H1 (cell line): ENCODE measurements at places on chromosomes 6 and 20.

DNA sequence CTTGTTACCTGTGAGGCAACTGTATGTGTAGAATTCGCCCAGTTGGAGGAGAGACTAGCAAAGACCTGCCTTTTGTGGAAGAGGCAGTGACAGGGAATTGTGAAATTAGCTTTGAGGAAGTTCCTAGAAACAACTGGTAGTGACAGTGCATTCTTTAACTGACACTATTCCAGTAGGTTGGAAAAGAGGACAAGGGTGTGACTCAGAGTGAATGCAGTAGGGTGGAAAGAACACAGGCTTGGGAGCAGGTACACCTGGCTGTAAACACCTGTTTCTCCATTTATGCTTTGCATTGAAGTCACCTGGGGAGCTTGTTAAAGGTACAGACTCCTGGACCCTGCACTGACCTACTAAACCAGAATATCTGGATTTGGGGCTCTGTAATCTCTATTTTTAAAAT lies 295.7 kb downstream of the PHACTR1 start:
- no peak overlapping the region for H3K27ac ChIP-seq
- H3K36me3 ChIP-seq = no peaks in the 10 kb centered on the region
- H3K27me3 ChIP-seq = peaks cover 31% of the 10 kb centered on the region
- no peak for DNase-seq
- peaks cover 12% of the 10 kb centered on the region for H3K4me1 ChIP-seq
- H3K4me3 ChIP-seq = no peak overlapping the region

- no peaks in the 10 kb centered on the region for H3K27me3 ChIP-seq
- H3K27ac ChIP-seq = no peak overlapping the region
- DNase-seq = peak; percentile 37
- H3K36me3 ChIP-seq = no peaks in the 10 kb centered on the region
- H3K4me1 ChIP-seq = peaks cover 8% of the 10 kb centered on the region
Measured at GRCh38 chr6:21731411-21732031, 138.0 kb downstream of the SOX4 start.

DNA sequence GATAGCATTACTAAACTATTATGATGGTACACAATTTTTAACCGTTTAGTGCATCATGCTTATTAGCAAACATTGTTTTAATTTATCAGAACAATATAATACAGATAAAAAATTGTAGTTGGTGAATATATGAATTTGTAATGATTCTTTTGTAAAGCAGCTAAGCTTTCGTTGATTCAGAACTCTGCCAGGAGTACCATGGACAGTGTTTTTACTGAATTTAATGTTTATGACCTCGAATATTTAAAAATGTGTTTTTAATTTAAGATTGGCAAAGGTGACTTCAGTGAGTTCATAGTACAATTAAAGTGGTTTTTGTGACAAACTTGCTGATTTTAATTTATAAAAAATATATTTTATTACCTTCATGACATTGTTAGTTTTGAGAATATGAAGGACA lies 10.0 kb downstream of the AFDN start:
- no peaks in the 10 kb centered on the region for H3K36me3 ChIP-seq
- H3K27me3 ChIP-seq = no peaks in the 10 kb centered on the region
- DNase-seq = no peak
- no peak overlapping the region for H3K27ac ChIP-seq
- H3K4me1 ChIP-seq = peaks cover 16% of the 10 kb centered on the region; the same call in 1 of the 2 replicates
- H3K4me3 ChIP-seq = no peak overlapping the region

DNA sequence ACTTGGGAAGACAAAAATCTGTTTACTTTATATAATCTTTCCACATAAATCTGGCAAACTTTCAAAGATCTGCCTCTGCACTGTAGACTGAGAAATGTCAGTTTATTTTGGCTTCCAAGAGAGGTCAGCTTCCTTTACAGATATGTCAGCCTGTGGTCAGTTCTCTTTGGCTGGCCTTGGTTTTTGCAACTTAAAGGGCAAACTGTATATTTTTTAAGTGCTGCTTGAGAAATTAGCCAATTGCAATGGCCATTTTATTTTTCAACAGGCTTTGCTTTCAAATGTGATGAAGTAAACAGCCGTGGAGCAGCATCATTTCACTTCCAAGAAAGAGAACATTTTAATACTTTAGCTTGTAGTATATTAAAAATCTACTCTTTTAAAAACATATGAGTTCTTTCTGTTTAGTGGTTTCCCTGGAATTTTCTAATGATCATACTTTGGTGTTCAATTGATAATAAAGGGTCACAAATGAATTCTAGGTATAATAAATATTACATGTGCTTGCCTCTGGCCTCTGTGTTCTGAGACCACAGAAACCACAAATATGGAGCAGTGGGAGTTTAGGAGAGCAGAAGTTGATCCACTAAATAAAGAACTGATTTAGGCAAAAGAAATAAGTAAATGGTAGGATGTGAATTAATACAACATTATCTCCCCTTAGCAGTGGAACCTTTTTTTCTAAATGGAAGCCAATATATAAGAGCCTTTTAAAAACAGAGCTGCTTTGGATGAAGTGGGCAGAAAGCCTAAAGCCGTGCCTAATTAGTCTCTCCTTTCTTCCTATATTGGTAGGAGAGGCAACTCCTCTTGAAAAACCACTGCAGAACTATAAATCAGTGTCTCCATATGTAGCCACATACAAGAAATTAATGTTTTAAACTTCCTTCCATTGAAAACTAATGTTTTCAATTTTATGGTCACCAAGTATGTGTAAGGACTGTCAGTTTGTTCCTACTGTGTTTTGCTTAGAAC lies 16.2 kb downstream of the ADGRB3 start:
- DNase-seq = no peak
- H3K27ac ChIP-seq = no peak overlapping the region
- H3K4me3 ChIP-seq = no peak overlapping the region
- no peaks in the 10 kb centered on the region for H3K36me3 ChIP-seq
- no peaks in the 10 kb centered on the region; the same call in 1 of the 2 replicates for H3K4me1 ChIP-seq

GRCh38 chr20:11296221-11296620 lies 621.5 kb upstream of the BTBD3 start:
- H3K27ac ChIP-seq = no peak overlapping the region
- no peak for DNase-seq
- H3K4me3 ChIP-seq = no peak overlapping the region
- H3K36me3 ChIP-seq = no peaks in the 10 kb centered on the region

GRCh38 chr6:74857157-74857556 lies 348.7 kb downstream of the COL12A1 start:
- H3K4me3 ChIP-seq = no peak overlapping the region
- no peak for DNase-seq
- no peaks in the 10 kb centered on the region for H3K27me3 ChIP-seq
- H3K4me1 ChIP-seq = no peaks in the 10 kb centered on the region
- H3K27ac ChIP-seq = no peak overlapping the region
- H3K36me3 ChIP-seq = no peaks in the 10 kb centered on the region

DNA sequence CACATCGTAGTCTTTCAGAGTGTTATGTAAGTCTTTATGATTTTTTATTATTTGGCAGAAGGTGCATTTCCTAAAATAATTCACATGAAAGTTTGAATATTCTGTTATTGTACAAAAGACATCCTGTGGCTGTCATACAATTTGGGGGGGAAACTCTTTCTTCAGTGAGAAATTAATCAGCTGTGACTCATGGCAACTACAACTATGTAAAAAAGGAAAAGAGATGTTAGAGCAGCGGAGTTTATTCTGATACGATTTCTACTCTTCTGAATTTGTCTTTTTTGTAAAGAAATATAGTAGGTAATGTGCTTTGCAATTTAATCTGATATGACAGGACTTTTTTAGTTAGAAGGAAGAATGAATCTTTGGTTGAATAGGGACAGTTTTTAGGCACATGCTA lies 14.2 kb downstream of the COL19A1 start:
- DNase-seq = no peak
- H3K27me3 ChIP-seq = no peaks in the 10 kb centered on the region
- H3K4me3 ChIP-seq = no peak overlapping the region
